ENCODE measurements at places on chromosomes 7 and 10.

DNA sequence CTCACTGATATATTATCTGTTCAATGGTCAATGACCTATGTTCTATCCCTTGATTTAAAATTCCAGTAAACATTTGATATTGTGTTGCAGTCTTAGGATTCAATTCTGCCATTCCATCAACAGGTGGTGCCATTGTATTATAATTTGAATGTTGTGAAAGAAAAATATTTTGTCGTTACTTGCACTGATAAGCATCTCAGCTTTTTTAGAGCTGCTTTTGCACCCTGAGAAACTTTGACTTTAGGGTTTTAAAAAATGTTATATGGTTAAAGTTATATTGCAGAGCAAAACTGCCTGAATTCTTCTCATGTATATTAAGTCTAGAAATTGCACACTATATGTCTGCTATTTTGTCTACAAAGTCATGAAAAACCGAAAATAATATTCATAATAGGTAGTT lies 18.8 kb upstream of the MINDY3 start:
- peak; percentile 70 for DNase-seq

GRCh38 chr7:126702242-126703016 lies 550.3 kb downstream of the GRM8 start:
- DNase-seq = no peak

DNA sequence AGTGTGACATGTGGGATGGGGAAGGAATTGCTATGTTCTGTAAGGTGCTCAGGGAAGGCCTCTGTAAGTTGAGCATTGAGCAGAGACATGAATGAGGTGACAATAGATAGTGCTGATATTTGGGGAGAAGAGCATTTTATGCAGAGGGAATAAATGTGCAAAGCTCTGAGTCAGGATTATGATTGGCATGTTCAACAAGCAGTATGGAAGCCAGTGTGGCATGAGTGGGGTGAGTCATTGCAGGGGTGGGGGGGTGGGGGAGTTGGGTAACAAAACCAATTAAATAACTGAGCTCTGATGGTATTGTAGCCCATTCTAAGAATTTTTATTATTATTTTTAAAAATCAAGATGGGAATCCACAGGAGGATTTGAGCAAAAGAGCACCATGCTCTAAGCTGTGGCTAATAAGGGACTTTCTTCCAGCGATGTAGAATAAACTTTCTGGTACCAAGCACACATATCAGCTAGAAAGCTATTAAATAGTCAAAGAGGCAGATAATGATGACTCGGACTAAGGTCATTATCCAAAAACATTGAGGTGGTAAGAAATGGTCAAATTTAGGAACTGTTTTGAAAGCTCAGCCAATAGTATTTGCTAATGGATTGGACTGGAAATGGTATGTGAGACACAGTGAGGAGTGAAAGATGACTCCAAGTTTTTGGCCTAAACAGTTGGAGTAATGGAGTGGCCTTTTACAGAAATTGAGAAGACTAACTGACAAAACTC lies 96.4 kb downstream of the PRKG1 start:
- no peak for DNase-seq

DNA sequence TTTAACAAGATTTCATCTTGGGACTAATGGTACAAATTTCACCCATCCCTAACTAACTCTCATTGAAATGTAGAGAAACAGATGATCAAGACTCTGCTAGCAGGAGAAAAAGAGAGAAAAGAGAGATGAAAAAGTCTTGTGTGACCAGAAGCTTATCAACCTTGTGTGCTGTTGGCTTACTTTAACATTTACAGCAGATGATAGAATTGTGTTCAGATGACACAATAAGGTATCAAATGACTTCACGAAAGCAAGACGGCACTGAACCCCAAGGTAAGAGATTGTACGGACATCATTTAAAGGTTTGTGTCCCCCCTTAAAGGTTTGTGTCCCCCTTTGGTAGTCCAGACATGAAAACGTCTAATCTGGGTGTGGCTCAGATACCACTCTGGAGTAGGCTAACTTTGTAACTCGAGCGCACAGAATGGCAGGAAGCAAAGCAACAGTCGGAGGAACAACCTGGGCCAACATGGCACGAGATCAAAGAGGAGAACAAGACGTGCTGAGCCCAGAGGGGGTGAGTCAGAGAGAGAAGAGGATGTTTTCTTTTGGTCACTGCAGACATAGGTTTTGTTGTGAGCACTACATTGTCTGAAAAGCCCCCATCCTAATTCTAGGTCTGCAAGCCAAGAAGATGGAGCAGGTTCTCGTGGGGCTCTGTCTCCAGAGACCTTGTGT lies 10.4 kb upstream of the LMBR1 start:
- no peak for DNase-seq

- no peak for DNase-seq
These were observed 501.6 kb downstream of the PTPRN2 start for GRCh38 chr7:158085741-158086695.

DNA sequence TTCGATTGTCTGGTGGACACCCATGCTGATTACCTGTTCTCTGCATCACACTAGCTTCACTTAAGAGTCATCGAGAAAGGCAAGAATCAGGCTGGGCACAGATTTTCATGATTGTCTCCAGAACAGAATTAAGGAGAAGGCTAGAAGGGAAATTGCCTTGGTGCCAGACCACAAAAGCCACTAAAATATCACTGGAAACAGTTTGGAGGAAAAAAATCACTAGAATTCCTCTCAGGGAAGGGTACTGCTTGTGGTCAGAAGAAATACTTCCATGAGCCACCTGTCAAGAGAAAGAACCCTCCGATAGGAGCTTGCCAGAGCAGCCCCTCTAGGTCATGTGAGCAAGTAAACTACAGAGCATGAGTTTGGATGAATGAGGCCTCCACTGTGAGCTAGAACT lies 269.3 kb upstream of the TEX47 start:
- DNase-seq = no peak

GRCh38 chr7:74479961-74480829 lies 26.5 kb downstream of the GTF2IRD1 start:
- DNase-seq = peak; percentile 89

GRCh38 chr10:23918839-23919238 lies 290.1 kb upstream of the KIAA1217 start:
- DNase-seq = no peak

DNA sequence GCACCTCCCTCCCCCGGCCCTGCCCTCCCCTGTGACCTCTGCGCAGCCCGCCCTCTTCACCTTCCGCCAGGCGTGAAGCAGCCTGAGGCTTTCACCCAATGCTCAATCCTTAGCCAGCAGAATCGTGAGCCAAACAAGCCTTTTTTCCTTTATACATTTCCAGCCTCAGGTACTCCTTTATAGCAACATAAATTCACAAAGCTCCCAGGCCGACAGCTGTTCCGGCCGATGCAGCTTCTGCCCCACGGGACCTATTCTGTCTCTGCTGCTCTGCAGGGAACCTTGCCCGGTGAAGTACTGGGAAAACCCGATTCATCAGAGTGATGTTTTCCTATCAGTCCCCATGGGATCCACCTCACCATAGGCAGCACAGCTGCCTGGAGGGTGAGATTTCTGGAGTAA lies 87.4 kb downstream of the CHST15 start:
- DNase-seq = peak; percentile 5

GRCh38 chr10:84374455-84374854 lies 46.1 kb downstream of the CCSER2 start:
- DNase-seq = no peak

- DNase-seq = no peak
These were observed 249.8 kb downstream of the PTEN start for GRCh38 chr10:88113232-88113631.

DNA sequence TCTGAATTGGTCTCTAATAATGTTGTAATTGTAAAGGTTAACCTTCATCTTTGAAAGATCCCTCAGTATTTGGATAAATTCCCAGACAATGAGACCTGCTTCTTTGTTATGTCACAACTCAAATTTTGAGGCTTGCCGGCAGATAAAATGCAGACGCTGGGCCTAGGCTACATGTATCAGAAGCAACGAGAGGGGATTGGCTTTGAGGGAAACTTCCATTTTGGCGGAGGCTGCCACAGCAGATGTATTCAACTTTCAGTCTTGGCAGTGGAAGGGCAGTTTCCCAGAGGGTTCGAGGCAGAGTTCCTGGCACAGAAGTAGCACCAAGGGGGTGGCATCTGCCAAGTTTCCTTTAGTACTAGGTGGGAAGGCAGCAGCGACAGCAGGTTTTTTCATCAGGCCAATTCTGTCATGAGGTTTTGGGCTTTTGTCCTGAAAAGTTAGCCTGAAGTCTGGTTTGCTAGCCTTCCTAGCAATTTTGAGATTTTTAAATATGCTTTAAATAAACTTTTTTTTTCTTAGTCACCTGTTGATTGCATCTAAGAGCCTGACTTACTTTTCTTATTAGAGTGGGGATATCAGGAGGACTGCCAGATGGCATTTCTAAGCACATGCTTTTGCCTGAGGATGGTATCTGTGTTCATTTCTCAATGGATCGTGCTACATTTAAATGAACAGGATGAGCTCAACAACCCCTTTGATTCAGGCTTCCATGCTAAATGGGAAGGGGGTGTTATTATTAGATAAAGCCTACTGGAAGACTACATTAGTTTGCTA lies 89.5 kb upstream of the FAM3C start:
- no peak for DNase-seq

DNA sequence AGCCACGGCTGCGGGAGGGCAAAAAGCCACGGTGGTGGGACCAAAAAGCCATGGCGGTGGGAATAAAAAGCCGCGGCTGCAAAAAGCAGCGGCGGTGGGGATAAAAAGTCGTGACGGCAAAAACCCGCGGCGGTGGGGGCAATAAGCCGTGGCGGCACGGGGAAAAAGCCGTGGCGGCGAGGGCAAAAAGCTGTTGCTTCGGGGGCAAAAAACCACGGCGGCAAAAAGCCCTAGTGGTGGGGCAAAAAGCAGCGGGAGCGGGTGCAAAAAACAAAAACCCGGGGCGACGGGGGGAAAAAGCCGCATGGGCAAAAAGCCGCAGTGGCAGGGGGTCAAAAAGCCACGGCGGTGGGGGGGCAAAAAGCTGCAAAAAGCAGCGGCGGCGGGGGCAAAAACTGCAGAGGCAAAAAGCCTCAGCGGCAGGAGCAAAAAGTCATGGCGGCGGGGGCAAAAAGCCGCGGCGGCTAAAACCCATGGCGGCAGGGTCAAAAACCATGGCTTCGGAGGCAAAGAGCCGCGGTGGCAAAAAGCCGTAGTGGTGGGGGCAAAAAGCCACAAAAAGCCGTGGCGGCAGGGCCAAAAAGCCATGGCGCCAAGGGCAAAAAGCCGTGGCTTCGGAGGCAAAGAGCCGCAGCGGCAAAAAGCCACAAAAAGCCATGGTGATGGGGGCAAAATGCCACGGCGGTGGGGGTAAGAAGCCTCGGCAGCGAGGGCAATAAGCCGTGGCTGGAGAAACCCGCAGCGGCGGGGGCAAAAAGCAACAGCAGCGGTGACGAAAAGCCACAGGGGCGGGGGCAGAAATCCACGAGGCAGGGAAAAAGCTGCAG lies 525.8 kb downstream of the ZNF33B start:
- DNase-seq = no peak

DNA sequence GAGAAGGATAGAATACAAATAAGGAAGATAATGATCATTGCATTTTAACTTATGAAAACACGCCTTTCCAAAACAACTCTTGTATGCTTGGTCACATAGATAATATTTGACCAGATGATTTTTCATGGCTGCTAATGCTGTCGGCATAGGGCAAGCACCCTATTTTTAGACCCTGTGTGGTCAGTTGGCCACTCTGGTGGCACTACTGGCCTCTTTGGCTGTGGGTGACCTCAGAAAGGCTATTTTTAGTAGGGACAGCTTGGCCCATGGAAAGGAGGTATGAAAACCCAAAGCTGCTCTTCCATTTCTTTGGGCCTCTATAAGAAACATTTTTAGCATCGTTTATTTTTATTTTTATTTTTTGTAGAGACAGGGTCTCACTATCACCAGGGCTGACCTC lies 12.3 kb downstream of the BMPER start:
- DNase-seq = no peak

DNA sequence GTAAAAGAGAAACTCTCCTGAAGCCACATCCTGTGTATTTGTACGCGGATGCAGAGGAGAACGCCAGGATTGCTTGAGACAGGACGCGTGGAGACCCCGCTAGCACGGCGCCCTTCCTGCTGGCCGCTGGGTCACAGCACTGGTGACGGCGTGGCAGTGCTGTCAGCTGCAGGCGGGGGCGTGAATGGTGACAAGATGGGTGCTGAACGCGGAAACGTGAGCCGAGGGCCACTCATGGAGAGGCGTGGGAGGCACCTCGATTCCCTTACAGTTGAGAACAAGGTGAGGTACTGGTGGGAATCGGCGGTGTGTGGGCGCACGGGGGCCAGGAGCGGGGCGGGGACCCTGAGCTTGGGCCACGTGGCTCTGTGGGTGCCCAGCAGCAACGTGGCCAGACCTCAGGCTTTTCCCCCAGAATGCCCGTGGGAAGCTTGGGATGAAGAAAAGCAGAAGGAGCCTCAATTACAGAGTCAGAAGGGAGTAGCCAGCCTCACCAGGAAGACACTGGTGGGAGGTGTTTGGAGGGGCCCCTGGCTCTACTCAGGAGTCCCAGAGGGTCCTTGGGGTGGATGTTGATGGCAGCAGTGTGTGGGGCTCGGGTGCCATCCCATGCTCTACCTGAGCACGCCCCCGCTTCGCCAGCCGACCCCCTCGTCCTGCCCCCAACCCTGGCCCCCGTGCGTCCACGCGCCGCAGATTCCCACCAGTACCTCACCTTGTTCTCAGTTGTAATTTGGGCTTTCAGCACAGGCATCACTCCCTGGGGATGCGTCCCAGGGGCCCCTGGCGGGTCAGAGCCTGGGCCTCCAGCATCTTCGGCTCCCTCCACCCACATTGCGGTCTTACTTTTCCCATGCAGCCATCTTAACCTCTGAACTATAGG lies 208.4 kb upstream of the TCERG1L start:
- DNase-seq = no peak

GRCh38 chr7:2701832-2702593 lies 14.0 kb downstream of the AMZ1 start:
- DNase-seq = no peak

- no peak for DNase-seq
These were observed 88.8 kb downstream of the TFEC start for GRCh38 chr7:115941703-115942268.

GRCh38 chr10:43265799-43266721 lies 805 bp downstream of the RASGEF1A start:
- DNase-seq = peak; percentile 38

GRCh38 chr7:23938937-23939552 lies 229.0 kb downstream of the STK31 start:
- peak; percentile 57 for DNase-seq

DNA sequence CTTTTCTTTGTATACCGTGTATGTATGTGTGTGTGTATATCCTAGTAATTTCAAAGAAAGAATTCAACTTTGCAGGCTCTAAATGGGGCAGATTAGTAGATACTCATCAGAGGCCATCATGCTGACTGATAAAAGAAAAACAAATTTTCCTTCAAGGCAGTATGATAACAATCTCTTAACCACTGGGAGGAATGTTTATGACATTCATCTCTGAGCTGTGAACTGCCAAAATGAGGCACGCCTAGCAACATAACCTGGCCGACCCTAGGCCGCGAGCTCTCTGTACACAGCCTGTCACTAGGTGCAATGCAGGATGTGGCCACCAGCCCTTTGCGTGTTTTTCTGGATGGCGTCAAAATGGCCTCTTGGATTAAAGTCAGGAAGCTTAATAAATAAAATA lies 343.7 kb upstream of the GALNT17 start:
- no peak for DNase-seq

- DNase-seq = no peak
These were observed 96.5 kb upstream of the PLPP4 start for GRCh38 chr10:120360571-120360970.

Measured in NCI-H1417 (cell line).